ENCODE measurements at places on chromosomes 4 and X. TPM values are rescaled to one million over a fixed set of nuclear protein-coding genes. Genes with fewer than 3 reads are reported as not detected.

LDB2 gene
- total RNA-seq, result 128 TPM

TASL gene
- total RNA-seq, result 0.49 TPM

PROM1 gene
- total RNA-seq, result 107 TPM

PRSS12 gene
- total RNA-seq, result 43.3 TPM

PDHA1 gene
- 39.1 TPM for total RNA-seq

IBSP gene
- under 0.01 TPM for total RNA-seq

RAB40A gene
- 1.2 TPM for total RNA-seq

CCDC158 gene
- total RNA-seq, result 3.9 TPM

MID2 gene
- total RNA-seq, result 7.6 TPM

OPN1MW gene
- not detected for total RNA-seq

BST1 gene
- total RNA-seq, result 2.7 TPM

ARHGAP36 gene
- total RNA-seq, result under 0.01 TPM

USP17L19 gene
- total RNA-seq, result not detected

ANK2 gene
- total RNA-seq, result 574 TPM

ZNF157 gene
- total RNA-seq, result 3.7 TPM

PNMA6E gene
- total RNA-seq, result not detected

KDR gene
- total RNA-seq, result 16.5 TPM

CXCL10 gene
- total RNA-seq, result not detected

NHSL2 gene
- 1.7 TPM for total RNA-seq

GRIA2 gene
- total RNA-seq, result 264 TPM

UGT2B7 gene
- not detected for total RNA-seq

GSX2 gene
- 1.7 TPM for total RNA-seq

NOX1 gene
- not detected for total RNA-seq

GAGE1 gene
- total RNA-seq, result not detected

RTL5 gene
- total RNA-seq, result 8.4 TPM

SCRG1 gene
- 3.0 TPM for total RNA-seq

RHOXF2B gene
- total RNA-seq, result not detected

USP17L26 gene
- total RNA-seq, result not detected

NLRP2B gene
- 0.25 TPM for total RNA-seq

AMBN gene
- total RNA-seq, result 0.25 TPM

CACNA1F gene
- not detected for total RNA-seq

UFSP2 gene
- total RNA-seq, result 32.9 TPM

MBNL3 gene
- total RNA-seq, result 2.2 TPM

TLR6 gene
- total RNA-seq, result 0.49 TPM

PPEF1 gene
- 17.9 TPM for total RNA-seq

HSFX2 gene
- total RNA-seq, result not detected

COX7B2 gene
- not detected for total RNA-seq

MAGEC3 gene
- total RNA-seq, result 0.25 TPM

MAGEA10 gene
- not detected for total RNA-seq

PLP1 gene
- total RNA-seq, result 10.1 TPM

WNK3 gene
- 48.2 TPM for total RNA-seq

EGF gene
- under 0.01 TPM for total RNA-seq

ZNF732 gene
- 0.49 TPM for total RNA-seq

GLUD2 gene
- total RNA-seq, result 0.49 TPM

SPANXN3 gene
- not detected for total RNA-seq

MAGEE2 gene
- total RNA-seq, result 3.2 TPM

F8 gene
- 4.2 TPM for total RNA-seq

ENPP6 gene
- 2.2 TPM for total RNA-seq

CDKL5 gene
- 55.3 TPM for total RNA-seq

GPC3 gene
- total RNA-seq, result 3.7 TPM

XAGE2 gene
- total RNA-seq, result not detected

CLDN22 gene
- not detected for total RNA-seq
